ENCODE measurements at places on chromosomes 5 and 9.
A peak's percentile ranks its signal among the peaks of the same experiment; 100 is the strongest.

GRCh38 chr5:104533498-104533897 lies 970.9 kb upstream of the NUDT12 start:
- DNase-seq = no peak

DNA sequence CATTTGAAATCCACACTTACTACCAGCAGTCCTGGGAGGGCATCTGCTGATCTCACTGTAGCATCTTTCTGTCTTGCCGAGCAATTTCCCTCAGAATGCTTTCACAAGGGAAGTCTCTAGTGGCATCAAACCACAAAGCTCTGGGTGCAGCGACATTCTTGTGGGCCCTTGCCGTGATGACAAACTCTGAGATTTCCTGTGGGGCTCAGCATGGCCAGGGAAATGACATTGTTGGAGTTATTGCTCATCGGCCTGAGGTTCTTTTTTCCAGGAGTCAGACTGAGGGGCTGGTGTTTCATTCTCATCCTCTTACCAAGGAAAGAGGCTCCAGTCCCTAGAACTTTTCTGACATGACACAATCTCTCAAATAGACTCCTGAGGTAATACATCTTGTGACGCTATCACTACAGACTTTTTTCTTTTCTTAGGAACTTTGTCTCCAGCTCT lies 51.4 kb downstream of the PFDN1 start:
- DNase-seq = peak; percentile 14

- DNase-seq = no peak
Measured at GRCh38 chr5:45284436-45284835, 411.7 kb downstream of the HCN1 start.

- no peak for DNase-seq
Measured at GRCh38 chr5:61279725-61280124, 52.3 kb upstream of the ZSWIM6 start.

DNA sequence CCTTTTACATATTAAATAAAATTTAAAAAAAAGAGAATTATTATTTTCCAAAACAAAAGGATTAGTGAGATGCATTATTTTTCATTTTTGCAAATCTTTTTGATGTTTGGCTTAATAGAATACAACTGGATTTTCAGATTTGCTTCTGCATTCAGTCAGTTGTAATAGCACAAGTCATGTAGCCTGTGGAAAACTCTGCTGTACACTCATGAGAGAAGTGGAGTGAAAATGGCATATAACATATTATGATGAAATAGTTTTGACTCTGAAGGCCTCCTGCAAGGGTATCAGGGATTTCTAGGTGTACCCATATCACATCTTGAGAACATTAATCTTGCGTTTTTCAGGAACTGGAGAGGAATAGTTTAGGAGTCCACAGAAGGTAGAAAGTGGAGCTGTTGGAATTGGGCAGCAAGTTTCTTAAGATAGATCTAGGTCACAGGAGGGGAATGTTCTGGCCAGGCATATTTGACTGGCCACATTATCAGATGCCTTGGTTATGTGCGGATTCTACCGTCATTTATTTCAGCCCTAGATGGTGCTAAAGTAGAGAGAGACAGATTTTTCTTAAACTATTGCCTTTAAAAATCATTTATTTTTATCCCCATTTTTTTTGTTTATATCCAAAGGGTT lies 16.4 kb downstream of the LNPEP start:
- DNase-seq = no peak

DNA sequence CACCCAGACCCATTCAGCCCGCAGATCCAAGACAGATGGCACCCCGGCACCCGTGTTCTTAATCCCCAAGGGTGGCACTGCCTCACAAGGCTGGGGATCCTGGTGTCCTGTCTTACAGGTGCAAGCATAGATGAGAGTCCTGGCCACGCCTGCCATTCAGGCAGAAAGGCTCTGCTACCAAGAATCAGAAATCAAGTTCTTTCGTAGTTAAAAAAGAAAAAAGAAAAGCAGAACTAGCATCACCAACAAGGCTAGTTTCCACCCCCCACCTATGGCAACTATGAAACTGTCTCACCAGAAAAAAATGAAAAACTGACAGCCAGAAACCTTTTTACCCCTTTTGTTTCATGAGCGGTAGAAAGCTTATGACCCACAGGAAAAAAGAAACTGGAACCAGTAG lies 170.4 kb downstream of the SYK start:
- no peak for DNase-seq

Measured in stimulated activated CD4-positive, alpha-beta T cell treated with anti-CD3 and anti-CD28 coated beads, Interleukin-15, amount 100 ng/mL, for 1 hour (primary cell).